NCI-H510A treated with DMSO at 0.1 percent for 48 hours (cell line): ENCODE measurements at places on chromosomes 4 and X.

- no peak for DNase-seq
Observed at GRCh38 chr4:181956512-181956911, 286.7 kb upstream of the TENM3 start.

GRCh38 chrX:134990801-134991481 is at the start of gene SMIM10:
Gene SMIM10 (plus strand): TSS chrX:134990991. CDS start chrX:134991096, 105 bp downstream.
- DNase-seq: no peak

GRCh38 chr4:95068818-95069478 is 311.2 kb downstream of the BMPR1B start:
- no peak for DNase-seq

DNA sequence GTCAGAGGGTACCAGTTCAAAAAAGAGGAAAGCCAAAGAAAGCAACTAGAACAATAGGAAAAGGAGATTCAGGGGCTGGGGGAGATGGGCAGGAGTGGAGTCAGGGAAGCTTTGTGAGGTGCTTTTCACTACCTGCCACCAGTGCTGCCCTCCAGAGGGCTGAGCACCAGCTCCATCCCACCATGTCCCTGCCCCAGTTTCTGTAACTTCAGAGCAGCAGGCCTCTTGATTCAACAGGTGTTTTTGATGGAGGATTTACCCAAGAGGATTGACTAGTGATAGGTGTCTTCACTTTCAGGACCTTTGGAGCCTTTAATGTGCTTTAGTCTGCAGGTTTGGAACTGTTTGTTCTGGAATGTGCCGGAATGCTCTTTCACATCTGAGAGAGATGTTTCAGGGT is 12.1 kb downstream of the KIT start:
- DNase-seq: no peak

DNA sequence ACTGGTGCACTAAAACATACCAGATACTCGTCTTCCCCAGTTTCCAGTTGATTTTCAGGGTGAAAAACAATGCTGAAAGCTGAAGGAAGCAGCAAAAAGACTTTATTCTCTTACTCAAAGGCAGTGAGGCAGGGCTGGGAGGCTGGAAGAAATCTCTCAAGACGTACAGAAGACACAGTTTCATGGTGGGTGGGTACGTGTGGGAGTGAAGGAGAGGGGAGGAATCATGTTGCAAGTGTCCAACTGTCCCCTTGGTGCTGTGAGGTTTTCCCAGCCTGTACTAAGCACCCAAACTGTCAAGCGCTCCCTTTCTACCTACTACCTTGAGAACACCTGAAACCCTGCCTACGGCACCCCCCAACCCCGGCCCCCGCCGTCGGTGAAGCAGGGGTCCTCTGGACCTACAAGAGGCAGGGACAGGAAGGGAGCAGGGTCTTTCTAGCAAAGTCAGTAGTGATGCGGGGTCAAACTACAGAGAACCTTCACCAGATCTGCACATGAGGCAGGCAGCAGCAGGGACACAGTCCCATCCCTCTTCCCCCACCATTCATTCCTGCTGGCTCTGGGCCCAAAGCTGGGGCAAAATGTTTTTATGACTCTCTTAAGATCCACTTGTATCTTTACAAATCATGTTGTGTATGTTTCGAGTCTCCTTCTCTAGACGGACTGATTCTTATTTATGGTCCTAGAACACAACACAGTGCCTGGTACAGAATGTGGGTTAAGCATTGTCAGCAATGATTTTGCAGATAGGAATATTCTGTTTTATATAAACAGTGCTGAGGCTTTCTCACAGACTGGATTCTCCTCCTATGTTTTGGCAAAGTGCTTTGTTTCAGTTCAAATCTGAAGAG is 2.4 kb upstream of the SETD7 start:
- peak; percentile 8 for DNase-seq

DNA sequence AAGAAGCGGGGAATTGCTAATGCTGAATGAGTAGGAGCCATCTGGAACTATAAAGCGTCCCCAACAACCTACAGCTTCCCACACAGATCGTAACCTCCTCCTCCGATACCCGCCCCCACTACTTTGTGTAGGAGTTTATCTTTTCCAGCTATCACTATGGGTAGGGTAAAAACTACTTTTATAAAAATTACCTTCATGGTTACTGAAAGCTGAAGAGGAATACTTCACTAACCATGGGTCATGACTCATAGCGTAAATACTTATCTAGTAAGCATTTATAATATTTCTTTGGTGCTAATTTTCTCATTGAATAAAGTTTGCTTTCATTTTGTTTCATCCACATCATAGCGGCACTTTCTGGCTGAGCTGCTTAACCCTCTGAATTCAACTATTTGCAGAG is 79.4 kb upstream of the TNIP3 start:
- DNase-seq: no peak

- DNase-seq: no peak
Observed at GRCh38 chr4:8353912-8354453, 84.4 kb downstream of the HTRA3 start.

DNA sequence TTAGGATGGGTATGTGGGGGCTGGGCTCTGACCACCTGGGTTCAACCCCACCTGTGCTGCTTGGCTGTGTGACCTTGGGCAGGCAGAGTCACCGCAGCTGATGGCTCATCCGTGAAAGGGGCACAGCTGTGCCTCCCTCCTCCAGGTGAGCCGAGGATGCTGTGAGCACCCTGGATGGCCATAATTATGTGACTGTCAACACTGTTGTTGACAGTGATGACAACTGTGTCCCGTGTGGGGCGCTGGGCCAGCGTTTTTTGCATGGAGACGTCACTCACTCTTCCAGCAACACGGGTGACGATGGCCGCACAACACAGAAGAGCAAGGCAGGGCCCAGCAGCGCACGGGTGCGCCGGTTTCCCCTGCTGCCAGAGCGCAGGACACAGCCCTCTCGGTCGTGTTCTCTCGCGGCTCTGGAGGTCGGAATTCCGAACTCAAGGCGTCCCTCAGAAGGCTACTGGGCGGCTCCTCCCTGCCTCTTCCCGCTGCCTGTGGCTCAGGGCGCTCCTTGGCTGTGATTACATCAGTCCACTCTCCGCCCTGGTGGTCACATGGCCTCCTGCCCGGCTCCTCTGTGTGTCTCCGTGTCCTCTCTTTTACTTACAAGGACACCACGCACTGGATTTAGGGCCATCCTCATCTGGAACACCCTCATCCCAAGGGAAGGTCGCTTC is 1.3 kb downstream of the SH3TC1 start:
- DNase-seq: no peak

GRCh38 chr4:92182006-92182735 is 121.6 kb upstream of the GRID2 start:
- DNase-seq: no peak

DNA sequence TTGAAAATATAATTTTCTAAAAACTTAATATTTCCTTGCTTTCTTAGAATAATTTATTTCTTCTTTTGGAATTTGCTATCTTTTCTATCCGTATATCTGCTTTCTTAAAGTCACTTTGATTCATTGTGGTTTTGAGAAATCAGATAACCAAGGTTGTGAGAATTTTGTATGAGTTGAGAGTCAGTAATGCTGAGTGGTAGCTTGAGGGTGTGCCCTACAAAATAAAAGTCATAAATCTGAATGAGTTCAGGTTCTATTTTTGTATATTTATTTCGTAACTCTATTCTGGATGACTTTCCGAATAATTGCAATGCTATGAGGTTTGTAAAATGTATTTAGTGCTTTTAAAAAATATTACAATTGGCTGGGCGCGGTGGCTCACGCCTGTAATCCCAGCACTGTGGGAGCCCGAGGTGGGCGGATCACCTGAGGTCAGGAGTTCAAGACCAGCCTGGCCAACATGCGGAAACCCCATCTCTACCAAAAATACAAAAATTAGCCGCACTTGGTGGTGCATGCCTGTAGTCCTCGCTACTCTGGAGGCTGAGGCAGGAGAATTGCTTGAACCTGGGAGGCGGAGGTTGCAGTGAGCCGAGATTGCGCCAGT is 8.9 kb downstream of the COPS4 start:
- no peak for DNase-seq

DNA sequence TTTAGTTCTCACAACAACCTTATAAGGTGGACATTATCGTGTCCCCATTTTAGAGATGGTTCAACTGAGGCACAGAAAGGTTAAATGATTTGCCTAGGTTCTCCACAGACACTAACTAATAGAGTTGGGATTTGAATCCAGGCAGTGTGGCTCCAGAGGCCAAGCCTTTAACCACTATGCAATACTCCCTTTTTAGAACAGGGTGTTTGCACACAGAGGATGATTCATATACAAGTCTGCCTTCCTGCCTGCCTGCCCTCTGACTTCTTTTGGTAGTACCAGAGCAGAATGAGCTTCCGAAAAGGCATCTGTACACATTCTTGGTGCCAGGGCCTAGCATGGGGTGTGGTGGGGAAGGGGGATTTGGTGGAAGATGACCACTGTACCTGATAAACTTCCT is 150.8 kb upstream of the ARHGEF9 start:
- DNase-seq: no peak

- DNase-seq: no peak
Observed at GRCh38 chrX:1511829-1512228, 25.2 kb downstream of the P2RY8 start.

GRCh38 chrX:44621078-44621477 is 78.4 kb upstream of the FUNDC1 start:
- DNase-seq: no peak

DNA sequence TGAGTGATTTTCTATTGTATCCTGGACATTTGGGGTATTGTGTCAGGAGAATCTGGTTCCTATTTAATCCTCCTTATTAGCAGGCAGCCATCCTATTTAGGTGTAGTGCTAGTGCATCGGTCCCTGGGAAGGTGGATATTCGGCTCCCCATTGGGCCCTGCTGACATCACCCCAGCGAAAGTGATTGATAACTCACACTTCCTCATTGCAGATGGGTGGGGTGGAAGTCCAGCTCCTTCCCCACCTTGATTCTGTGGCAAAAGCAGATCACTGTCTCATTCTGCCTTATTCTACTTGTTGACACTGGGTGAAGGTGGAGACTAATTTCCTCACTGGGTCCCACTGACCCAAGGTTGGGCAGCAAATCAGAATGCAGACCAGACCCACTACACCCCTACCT is 23.2 kb upstream of the BRS3 start:
- no peak for DNase-seq

- DNase-seq: peak; percentile 81
Observed at GRCh38 chr4:56410247-56411062, 23.2 kb upstream of the AASDH start.

- no peak for DNase-seq
Observed at GRCh38 chrX:33205321-33205720, 6.0 kb downstream of the DMD start.

DNA sequence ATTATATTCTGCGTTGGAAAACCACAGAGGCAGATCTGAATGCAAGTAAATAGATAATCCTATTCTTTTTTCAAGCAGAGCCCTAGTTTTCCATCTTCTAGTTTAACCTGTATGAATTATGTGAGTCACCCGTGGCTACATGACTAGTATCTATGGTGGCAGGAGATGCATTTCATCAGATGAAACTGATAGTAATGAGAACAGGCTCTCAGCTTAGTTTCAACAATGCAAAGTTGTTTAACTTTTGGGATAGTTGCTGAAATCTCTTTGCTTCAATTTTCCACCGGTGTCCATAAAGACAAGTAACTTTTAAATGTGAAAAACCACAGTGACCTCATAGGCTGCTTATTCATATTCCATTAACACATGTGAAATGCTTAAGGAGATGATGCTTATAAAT is 1317.4 kb upstream of the TENM3 start:
- no peak for DNase-seq

- DNase-seq: no peak
Observed at GRCh38 chr4:19401301-19402080, 850.2 kb upstream of the SLIT2 start.

DNA sequence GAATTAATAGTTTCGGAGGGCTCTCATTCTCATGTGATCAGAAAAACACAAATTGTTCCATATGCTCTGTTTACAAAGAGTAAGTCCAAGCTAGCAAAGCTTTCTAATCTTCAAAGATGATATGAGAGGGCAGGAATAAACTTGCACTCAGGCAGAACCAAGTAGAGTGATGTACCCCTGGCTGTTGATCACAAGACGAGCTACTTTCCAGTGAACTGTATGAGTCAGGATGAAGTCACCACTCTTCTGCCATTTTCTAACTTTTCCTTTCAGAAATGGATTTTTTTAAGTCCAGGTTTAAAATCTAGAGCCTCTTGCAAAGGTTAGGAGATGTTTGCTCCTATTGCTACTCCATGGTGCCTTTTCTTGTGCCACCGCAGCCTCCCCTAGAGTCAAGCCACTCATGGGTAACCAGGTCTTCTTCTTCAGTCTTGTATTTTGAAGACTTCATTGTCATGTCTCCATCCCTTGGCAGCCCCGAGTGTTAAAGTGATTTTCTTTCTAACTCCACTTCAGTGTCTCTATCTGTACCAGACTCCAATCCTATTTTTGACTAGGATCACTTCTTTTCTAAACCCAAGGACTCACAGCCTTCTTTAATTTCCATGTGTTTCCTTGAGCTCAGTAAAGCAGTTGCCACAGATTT is 171.9 kb upstream of the GALNT7 start:
- no peak for DNase-seq

- no peak for DNase-seq
Observed at GRCh38 chrX:13121020-13121555, 76.7 kb upstream of the FAM9C start.

- DNase-seq: no peak
Observed at GRCh38 chrX:12210196-12210815, 72.0 kb downstream of the FRMPD4 start.
